ENCODE measurements at places on chromosomes 3 and 15. TPM values are rescaled to one million over a fixed set of nuclear protein-coding genes. Genes with fewer than 3 reads are reported as not detected.

MME gene
- total RNA-seq = 19.4 TPM

MUC4 gene
- not detected for total RNA-seq

CSPG4 gene
- total RNA-seq = 12.4 TPM

MRPL46 gene
- total RNA-seq = 16.4 TPM

ASB14 gene
- not detected for total RNA-seq

CPNE9 gene
- total RNA-seq = not detected

SCN11A gene
- total RNA-seq = not detected

GRCh38 chr3:140216249-140216648 lies 281.3 kb downstream of the CLSTN2 start:
- H3K4me1 ChIP-seq = no peaks in the 10 kb centered on the region
- no peak for DNase-seq
- H3K27ac ChIP-seq = no peak overlapping the region

DNA sequence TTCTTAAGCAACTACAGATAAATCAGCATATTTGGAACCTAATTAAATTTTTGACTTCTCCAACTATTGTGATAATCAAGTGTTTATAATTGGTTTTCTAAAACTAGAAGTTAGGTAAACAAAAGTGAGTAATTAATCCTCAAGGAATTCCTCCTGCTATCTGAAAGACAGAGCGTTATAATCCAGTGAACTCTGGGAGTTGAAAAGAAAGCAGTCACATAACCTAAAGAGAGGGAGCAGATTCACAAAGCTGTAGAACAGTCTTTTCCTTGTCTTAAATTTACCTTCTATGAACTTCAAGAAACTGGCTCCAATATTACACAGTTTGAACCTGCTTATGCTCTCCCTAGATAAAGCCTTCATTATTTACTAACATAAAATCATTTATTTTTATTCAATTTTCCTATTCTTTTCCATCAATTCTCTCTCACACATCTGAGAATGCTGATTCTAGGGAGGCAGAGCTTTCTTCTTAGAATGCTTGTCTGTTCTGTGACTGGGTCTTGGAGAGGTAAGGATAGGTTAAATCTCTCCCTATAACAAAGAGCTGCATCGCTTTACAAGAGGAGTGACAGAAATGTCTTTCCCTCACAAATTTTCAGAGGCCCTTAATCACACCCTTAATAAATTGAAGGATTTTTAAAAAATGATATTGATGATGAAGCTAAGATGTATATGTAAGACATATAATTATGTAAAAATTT lies 132.8 kb downstream of the TUSC7 start:
- no peaks in the 10 kb centered on the region for H3K36me3 ChIP-seq
- H3K27ac ChIP-seq = no peak overlapping the region
- no peak overlapping the region for H3K4me3 ChIP-seq
- no peak for DNase-seq

DNA sequence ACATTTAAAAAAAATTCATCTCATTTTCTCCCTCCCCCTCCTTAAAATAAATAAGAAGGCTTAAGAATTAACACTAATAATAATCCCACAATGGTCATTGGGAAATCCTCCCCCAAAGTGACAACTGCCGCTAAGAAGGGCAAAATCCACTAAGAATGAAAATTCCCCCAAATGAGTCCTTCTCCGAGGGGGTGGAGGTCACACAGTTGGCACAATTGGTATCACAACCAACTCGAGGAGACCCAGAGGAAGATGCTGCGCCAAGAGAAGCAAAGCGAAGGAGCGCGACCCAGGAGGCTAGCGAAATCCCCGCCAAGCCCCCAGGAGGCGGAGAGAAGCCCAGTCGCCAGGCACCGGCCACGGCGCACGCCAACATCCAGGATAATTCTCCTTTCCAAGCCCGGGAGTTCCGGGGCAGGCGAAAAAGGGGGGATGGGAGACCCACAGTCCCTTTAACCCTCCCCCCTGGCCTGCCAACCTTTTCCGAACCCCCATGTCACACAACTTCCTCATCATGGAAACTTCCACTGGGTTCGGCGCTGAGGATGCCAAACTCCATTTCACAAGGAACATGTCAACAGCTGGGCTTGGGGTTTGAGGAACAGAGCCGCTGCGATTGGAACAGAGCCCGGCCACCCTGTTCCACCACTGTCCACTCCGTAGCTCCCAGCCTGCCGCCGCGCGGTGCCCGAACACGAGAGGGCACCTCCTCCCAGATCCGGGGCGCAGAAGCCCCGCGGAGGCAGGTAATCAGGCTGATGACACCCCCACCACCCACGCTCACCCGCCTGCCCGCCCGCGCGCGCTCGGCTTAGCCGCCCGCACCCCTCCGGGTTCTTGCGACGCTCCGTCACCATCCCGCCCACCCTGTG lies 668 bp downstream of the THRB start:
- no peak overlapping the region for H3K27ac ChIP-seq
- peaks cover 2% of the 10 kb centered on the region for H3K4me1 ChIP-seq
- no peak overlapping the region for H3K4me3 ChIP-seq

DNA sequence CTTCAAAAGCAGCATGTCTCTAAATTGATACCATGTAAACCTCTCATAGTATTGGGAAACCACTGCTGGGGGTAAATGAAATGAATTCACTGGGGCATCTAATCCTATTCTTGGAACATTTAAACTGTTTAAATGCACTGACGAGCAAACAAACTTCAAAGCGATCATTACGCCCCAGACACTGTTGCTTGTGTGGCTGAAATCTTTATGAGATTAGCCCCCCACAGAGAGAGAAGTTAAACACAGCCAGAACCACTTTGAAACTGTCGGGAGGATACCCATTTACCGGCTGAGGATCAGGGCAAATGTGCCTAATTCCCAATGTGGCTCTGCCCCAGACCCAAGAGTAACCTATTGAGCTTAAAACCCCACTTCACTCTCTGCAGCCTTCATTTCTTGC lies 308.4 kb upstream of the CDIN1 start:
- no peaks in the 10 kb centered on the region for H3K4me1 ChIP-seq
- H3K4me3 ChIP-seq = no peak overlapping the region

- H3K27ac ChIP-seq = no peak overlapping the region
- H3K36me3 ChIP-seq = peaks cover 2% of the 10 kb centered on the region
- H3K4me3 ChIP-seq = no peak overlapping the region
Measured at GRCh38 chr15:25391971-25392721, 46.7 kb downstream of the UBE3A start.

- no peaks in the 10 kb centered on the region for H3K27me3 ChIP-seq
- H3K36me3 ChIP-seq = no peaks in the 10 kb centered on the region
- DNase-seq = no peak
Measured at GRCh38 chr3:174083706-174084105, 686.2 kb downstream of the NLGN1 start.

DNA sequence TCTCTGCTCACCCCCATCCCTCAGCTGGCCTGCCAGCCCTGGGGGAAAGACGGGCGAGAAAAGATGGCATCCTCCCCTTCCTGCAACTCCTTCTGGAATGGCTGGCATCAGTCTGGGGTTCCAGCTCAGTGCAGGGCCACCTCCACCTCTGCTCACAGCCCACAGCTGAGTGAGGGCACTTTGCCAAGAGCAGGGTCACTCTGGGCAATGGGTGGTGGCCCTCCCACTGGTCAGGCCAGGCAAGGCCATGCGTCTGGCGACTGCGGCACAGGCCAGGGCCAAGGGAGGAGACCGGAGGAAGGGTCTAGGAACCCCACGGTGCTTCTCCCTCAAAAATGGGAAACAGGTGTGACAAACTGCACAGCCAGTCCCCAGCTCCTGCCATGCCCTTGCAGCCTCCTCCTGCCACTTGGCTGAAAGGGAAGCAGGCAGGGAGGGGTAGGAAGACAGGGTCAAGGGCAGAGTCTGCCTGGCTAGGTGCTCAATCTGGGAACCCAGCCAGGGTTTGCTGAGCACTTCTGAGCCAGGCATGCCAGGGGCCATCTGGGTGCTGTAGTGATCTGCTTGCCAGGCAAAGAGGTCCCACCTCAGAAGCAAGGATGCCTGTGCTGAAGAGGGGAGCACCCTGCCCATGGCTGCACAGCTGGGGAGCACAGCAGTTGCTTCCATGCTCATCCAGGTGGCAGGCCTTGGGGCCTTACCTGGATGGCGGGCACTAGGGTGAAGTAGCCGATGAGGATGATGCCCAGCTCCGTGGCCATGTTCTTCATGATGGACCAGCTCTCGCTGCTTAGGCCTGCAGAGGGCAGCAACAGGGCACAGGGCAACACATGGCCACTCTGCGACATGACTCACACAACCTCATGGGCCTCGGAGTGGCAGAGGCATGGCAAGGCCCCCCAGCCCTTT lies 41.2 kb downstream of the PTPN23 start:
- peak overlapping the region; percentile 79 for H3K27ac ChIP-seq
- H3K27me3 ChIP-seq = no peaks in the 10 kb centered on the region
- H3K4me1 ChIP-seq = peaks cover 10% of the 10 kb centered on the region
- peaks cover 34% of the 10 kb centered on the region for H3K36me3 ChIP-seq

- H3K4me3 ChIP-seq = no peak overlapping the region
- H3K36me3 ChIP-seq = no peaks in the 10 kb centered on the region
- H3K27ac ChIP-seq = no peak overlapping the region
- H3K4me1 ChIP-seq = no peaks in the 10 kb centered on the region
- DNase-seq = no peak
- no peaks in the 10 kb centered on the region for H3K27me3 ChIP-seq
Measured at GRCh38 chr3:167653155-167653554, 587 bp downstream of the WDR49 start.

GRCh38 chr3:24494618-24495325 lies at the start of gene THRB:
THRB (minus strand) TSS chr3:24494850.
- no peak within 1 kb of the TSS for H3K4me3 ChIP-seq
- peaks cover 2% of the 10 kb centered on the region for H3K4me1 ChIP-seq
- peaks cover 21% of the 10 kb centered on the region for H3K27me3 ChIP-seq
- no peaks in the 10 kb centered on the region for H3K36me3 ChIP-seq

DNA sequence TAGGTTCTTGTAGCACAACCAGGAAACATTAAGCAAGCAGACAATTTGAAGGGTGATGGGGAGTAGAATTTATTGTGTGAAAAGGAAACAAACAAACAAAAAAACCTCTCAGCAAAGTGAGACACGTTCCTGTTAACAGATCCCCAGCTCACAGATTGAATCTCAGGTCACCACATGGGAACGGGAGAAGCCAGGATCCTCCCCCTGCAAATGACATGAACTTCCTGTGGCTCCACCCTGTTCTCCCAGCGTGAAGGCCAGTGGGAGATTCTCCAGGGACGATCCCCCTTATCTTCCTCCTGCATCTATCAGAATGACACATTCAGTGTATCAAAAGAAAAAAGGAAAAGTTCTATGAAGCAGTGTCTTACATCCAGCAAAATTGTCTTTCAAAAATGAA lies 1488.1 kb downstream of the OTOL1 start:
- H3K27ac ChIP-seq = no peak overlapping the region
- no peaks in the 10 kb centered on the region for H3K36me3 ChIP-seq
- DNase-seq = no peak
- H3K4me1 ChIP-seq = no peaks in the 10 kb centered on the region

GRCh38 chr3:106125321-106125720 lies 256.5 kb upstream of the CBLB start:
- no peaks in the 10 kb centered on the region for H3K36me3 ChIP-seq
- H3K27me3 ChIP-seq = no peaks in the 10 kb centered on the region
- H3K4me3 ChIP-seq = no peak overlapping the region
- H3K4me1 ChIP-seq = peaks cover 3% of the 10 kb centered on the region
- no peak for DNase-seq

- no peak overlapping the region for H3K27ac ChIP-seq
- no peaks in the 10 kb centered on the region for H3K27me3 ChIP-seq
- DNase-seq = peak; percentile 35
- no peak overlapping the region for H3K4me3 ChIP-seq
- no peaks in the 10 kb centered on the region for H3K4me1 ChIP-seq
Measured at GRCh38 chr3:49295489-49296058, 18.5 kb upstream of the C3orf62 start.

- no peaks in the 10 kb centered on the region for H3K27me3 ChIP-seq
- H3K4me3 ChIP-seq = no peak overlapping the region
- no peak for DNase-seq
- H3K4me1 ChIP-seq = no peaks in the 10 kb centered on the region
- no peak overlapping the region for H3K27ac ChIP-seq
- no peaks in the 10 kb centered on the region for H3K36me3 ChIP-seq
Measured at GRCh38 chr15:23403550-23403949, 43.5 kb downstream of the GOLGA6L2 start.

DNA sequence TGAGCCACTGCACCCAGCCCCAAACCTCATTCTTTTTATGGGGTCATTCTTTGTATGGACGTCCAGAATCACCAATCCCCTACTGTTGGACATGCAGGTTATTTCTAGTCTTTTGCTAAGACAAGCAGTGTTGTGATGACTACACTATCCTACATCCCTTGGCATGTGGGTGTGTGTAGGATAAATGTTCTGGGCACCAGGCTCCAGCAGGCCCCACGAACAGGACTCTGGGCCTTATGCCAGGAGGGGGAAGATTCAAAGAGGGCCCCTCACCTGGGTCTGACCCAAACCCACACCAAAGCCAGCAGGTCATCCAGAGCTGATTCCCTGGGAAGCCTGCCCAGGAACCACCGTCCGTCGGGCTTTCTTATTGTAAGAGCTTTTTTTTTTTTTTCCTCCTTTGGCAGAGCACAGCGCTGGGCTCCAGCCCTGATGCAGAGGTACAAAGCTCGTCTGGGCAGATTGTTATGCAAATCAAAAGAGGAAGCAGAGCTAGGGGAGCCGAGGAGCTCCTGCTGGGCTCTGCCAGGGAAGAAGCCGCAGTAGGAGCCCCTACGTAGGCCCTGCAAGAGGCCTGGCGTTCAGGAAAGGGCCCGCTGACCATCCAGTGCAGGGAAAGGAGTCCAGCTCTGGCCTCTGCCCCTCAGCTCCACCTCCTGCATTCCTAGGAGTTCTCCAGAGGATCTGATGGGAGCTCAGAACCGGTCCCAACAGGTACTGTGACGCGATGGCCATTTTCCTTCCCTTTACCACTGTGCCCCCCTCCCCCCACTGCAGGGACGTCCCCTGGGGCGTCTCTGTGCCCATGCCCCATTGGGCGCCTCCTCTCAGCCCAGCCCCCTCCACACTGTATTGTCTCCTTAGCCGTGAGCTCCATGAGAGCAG lies 29.0 kb upstream of the FURIN start:
- H3K27me3 ChIP-seq = peaks cover 4% of the 10 kb centered on the region
- no peak overlapping the region for H3K27ac ChIP-seq
- no peak overlapping the region for H3K4me3 ChIP-seq
- no peaks in the 10 kb centered on the region for H3K36me3 ChIP-seq
- H3K4me1 ChIP-seq = peaks cover 2% of the 10 kb centered on the region

DNA sequence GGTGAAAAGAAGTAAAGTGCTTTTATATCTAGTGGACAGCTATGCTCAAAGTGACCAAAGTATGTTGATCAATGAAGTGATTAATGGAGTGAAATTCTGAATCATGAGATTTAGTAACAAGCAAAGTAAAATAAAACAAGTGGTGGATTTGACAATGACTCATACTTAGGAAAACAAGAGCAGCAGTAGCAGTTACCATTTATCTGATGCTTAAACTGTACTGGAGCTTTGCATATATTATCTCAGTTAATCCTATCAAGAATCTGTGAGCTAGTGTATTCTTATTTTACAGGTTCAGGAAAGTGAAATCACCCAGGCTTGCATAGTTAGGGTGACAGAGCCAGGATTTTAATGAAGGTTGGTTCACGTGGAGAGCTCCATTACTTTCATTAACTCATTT lies 50.6 kb upstream of the SPATA16 start:
- no peak overlapping the region for H3K27ac ChIP-seq
- H3K4me3 ChIP-seq = no peak overlapping the region
- H3K36me3 ChIP-seq = no peaks in the 10 kb centered on the region

GRCh38 chr3:270688-271087 lies 74.1 kb downstream of the CHL1 start:
- no peaks in the 10 kb centered on the region for H3K36me3 ChIP-seq
- H3K27me3 ChIP-seq = no peaks in the 10 kb centered on the region
- no peak overlapping the region for H3K4me3 ChIP-seq
- no peaks in the 10 kb centered on the region for H3K4me1 ChIP-seq

GRCh38 chr3:39147711-39148434 lies 5.5 kb downstream of the CSRNP1 start:
- H3K36me3 ChIP-seq = peaks cover 24% of the 10 kb centered on the region
- H3K27me3 ChIP-seq = no peaks in the 10 kb centered on the region
- H3K27ac ChIP-seq = peak overlapping the region; percentile 82
- H3K4me3 ChIP-seq = no peak overlapping the region
